Fibroblast of lung (primary cell): ENCODE measurements at places on chromosomes 3 and 15. TPM values are rescaled to one million over a fixed set of nuclear protein-coding genes. Genes with fewer than 3 reads are reported as not detected.

The SPG21 gene
- polyA plus RNA-seq: 89.9 and 95.3 TPM in 2 replicates

The ZMAT3 gene
- polyA plus RNA-seq: 27.4 and 34.3 TPM in 2 replicates

The LDHAL6B gene
- polyA plus RNA-seq: not detected in 2 replicates

The CSPG4 gene
- 14.5 and 23.1 TPM in 2 replicates for polyA plus RNA-seq

The DOCK3 gene
- 0.07 TPM in 2 replicates for polyA plus RNA-seq

The GOLGA6C gene
- not detected in 2 replicates for polyA plus RNA-seq

The OXSR1 gene
- polyA plus RNA-seq: 38.9 and 45.2 TPM in 2 replicates

The CTXN2 gene
- polyA plus RNA-seq: not detected in 2 replicates

The GCNT3 gene
- 0.11 and 0.16 TPM in 2 replicates for polyA plus RNA-seq

The PLCD1 gene
- 8.2 and 10.5 TPM in 2 replicates for polyA plus RNA-seq

The SLC2A2 gene
- not detected in 2 replicates for polyA plus RNA-seq

The RPL39L gene
- polyA plus RNA-seq: 8.4 and 16.8 TPM in 2 replicates

The LRRC57 gene
- polyA plus RNA-seq: 17.1 and 19.3 TPM in 2 replicates

The FBXO40 gene
- not detected in 2 replicates for polyA plus RNA-seq

The GOLGA6L7 gene
- not detected in 2 replicates for polyA plus RNA-seq

The IL16 gene
- 0.96 and 1.3 TPM in 2 replicates for polyA plus RNA-seq

The SPTSSB gene
- polyA plus RNA-seq: 0.07 TPM in 1 of 2 replicates, not detected in the other

The RBM6 gene
- 36.3 and 40.1 TPM in 2 replicates for polyA plus RNA-seq

The DUSP7 gene
- 23.7 and 26.5 TPM in 2 replicates for polyA plus RNA-seq

The CP gene
- polyA plus RNA-seq: 0.03 TPM in 1 of 2 replicates, not detected in the other
